Daoy (cell line): ENCODE measurements at places on chromosomes 2 and 18.

DNA sequence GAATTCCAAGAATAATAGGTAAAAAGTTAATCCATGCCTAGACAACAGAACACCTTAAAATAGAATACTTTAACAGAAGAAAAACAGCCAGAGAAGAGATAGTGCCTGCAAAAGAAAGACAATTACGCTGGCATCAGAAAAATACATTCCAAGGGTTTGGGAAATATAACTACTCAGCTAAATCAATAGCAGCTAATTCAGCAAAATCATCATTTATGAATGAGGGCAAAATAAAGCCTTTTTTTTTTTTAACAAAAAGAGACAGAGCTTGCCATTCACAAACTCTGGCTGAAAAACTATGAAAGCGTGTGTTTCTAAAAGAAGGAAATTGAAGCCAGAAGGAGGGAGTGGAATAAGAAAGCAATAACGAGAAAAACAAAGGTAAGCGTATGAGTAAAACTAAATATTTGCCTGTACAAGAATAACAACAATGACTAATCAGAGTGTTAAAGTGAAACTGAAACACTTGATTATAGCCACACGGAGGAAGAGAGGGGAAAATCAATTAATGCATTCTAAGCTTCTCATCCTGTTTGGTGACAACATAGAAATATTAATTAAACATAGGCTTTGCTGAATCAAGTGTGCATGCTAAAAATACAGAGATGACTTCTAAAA, 90.2 kb downstream of the EHD3 start:
- DNase-seq: no peak

DNA sequence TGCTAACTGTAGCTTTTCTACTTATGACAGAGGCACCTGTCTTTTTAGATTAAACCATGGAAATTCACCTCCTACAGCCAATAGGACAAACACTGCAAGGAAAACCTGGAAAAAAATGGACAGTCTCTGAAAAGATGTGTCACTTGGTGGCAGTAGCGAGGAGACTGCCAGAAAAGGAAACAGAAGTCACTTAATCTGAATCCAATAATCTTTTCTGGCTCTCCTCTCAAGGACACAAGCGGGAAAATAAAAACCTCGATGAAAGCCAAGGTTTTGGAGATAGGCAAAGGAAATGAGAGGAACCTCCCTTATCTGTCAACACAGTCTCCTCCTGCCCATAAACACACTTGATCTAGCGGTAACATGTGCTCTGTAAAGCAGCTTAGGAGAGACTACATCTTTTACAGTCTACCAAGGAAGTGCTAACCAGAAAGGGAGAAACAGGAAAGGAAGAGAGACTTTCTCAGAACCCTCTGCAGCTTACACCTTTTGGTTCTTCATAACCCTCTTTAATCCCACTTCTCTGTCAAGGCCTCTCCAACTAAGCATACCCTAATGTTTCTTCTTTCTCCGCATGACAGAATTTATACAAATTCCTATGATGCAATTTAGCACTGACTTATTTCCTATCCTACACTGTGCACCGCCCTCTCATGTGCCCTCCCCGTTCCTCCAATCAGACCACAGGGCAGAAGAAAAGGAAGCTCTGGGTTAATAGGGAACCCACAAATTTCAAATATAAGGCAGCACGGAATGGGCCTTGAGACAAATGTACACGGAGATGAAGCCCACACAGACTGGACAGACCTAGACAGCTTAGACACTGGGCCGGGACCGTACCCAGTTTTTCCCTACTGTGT, 52.8 kb downstream of the CLASP1 start:
- DNase-seq: peak; percentile 30

GRCh38 chr2:186031229-186031628, 292.6 kb downstream of the FSIP2 start:
- no peak for DNase-seq

- DNase-seq: peak; percentile 36
Measured at GRCh38 chr2:45627911-45628310, 16.8 kb upstream of the SRBD1 start.

DNA sequence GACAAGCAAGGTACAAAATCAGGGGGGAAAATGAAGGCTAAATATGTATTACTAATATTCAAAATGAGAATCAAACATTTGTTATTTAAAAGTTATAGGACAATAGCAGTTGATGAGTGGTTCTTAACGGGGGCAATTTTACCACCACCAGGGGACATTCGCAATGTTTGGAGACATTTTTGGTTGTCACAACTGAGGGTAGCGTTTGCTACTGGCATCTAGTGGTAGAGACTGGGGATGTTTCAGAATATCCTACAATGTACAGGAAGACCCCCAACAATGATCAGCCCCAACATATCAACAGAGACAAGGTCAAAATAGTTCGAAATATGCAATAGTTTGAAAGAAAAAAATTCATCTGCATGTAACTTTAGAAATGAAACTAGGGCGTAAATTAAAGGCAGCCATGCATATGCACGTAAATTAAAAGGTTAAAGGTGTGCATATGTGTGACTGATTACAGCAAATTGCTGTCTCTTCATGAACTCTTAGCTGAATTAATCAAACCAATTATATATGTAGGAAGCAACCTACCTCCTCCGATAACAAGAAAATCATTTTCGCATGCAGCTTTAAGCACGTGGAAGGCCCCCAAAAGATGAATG, 61.2 kb upstream of the CUL3 start:
- peak; percentile 15 for DNase-seq

DNA sequence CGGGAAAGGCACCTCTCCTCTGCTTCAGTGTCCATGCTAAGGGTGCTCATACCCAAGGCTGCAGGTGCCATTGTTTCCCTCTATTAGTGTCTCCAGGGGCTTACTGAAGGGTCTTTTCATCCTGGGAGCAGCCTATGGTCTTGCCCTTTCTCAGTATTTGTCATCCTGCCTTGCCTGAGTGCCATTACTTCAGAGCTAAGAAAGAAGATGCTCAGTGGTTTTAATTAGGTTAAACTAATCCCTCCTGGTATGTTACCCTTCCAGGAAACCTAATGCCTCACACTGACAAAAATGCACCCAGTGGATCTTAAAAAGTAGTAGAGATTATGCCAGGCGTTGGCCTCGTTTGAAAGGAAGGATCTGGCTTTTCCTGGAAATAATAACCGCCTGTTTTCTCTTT, 151.4 kb downstream of the LRRTM1 start:
- DNase-seq: no peak

GRCh38 chr2:235194836-235195235, 243.0 kb downstream of the SH3BP4 start:
- no peak for DNase-seq

GRCh38 chr2:138107288-138107687, 143.0 kb downstream of the HNMT start:
- DNase-seq: peak; percentile 13

GRCh38 chr2:42110641-42111322, 58.4 kb upstream of the EML4 start:
- DNase-seq: no peak

GRCh38 chr2:218839430-218839829, 7.8 kb upstream of the PRKAG3 start:
- no peak for DNase-seq

GRCh38 chr2:147855316-147855715, 10.5 kb downstream of the ACVR2A start:
- DNase-seq: no peak

DNA sequence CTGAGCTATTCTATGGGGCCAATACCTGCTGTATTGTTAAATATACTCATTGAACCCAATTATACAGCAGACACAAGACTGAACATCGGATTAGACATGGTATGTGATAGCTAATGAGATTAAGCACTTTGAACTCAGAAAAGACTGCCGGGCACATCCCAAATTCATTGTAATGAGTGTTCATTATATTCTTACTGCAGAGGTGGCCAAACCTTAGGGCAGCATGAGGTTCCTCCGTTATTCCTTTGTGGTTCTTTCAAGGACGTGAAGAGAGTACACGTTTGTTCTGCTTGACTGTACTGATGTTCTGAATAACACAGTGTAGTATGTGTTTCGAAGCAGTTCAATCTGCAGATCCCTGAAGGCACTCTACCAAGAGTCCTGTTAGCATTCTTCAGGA, 78.4 kb downstream of the KIF5C start:
- DNase-seq: no peak

- DNase-seq: no peak
Measured at GRCh38 chr18:68104036-68104435, 587.5 kb upstream of the DSEL start.

DNA sequence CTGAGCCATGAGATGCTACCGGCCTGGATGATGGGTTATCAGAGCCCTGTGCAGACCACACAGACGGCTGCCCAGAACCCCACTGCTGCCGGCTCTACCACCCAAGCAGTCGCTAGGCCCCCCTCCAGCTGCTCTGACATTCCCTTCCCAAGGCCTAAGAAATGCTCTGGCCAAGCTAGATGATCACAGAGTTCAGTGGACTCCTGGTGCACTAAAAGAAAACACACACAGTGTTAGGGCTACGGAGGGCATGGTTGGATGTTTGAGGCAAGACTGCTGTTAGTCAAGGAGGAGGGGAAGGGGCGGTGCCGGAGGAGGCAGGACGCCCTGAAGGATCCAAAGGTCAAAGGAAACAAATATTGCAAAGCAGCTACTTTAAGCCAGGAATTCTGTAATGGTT, 174.5 kb downstream of the MYCN start:
- no peak for DNase-seq

DNA sequence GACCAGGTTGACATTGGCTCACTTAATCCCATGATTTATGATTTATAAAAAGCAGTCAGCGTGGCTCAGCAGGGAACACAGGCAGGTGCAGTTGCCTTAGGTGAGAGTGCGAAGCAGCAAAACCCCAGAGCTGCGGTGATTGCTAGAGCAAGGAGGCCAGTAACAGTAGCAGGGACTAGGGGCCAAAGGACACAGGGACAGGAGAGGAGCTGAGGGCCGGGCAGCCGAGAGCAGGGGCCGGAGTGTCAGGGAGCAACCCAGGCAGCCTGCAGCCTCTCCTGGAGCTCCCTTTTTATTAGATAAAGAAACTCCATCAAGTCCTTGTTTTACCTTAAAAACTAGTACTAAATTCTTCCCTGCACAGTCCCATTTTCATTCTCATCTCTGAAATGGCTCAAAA, 4.3 kb downstream of the MC2R start:
- DNase-seq: no peak

- DNase-seq: no peak
Measured at GRCh38 chr2:24586955-24587354, 95.9 kb downstream of the NCOA1 start.

DNA sequence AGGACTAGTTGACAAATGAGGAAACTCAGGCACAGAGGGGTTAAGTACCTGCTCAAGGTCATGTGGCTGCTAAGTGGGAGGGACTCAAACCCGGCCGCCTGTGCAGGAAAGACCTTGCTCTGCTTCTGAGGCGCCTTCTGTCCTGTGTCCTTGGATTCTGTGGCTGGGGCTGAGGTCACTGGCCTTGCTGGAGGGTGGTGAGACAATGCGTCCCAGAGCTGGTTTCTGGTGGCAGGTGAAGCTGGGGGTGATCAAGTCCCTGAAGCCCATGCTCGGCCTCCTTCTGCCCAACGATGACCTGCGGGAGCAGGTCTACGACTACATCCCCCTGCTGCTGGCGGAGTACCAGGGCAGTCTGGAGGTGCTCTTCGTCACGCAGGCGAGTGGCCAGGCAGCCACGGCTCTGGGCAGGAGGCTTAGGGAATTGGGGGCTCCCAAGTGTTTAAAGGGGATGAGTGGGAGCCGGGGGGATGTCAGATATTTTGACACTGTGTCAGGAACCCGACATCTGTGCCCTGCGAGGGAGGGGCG, 16.1 kb downstream of the MROH2A start:
- no peak for DNase-seq

- DNase-seq: no peak
Measured at GRCh38 chr2:207472343-207473048, 57.3 kb upstream of the CREB1 start.

GRCh38 chr2:15971351-15971750, 31.0 kb downstream of the MYCN start:
- no peak for DNase-seq

- DNase-seq: peak; percentile 34
Measured at GRCh38 chr2:36672199-36672598, 24.3 kb upstream of the VIT start.

DNA sequence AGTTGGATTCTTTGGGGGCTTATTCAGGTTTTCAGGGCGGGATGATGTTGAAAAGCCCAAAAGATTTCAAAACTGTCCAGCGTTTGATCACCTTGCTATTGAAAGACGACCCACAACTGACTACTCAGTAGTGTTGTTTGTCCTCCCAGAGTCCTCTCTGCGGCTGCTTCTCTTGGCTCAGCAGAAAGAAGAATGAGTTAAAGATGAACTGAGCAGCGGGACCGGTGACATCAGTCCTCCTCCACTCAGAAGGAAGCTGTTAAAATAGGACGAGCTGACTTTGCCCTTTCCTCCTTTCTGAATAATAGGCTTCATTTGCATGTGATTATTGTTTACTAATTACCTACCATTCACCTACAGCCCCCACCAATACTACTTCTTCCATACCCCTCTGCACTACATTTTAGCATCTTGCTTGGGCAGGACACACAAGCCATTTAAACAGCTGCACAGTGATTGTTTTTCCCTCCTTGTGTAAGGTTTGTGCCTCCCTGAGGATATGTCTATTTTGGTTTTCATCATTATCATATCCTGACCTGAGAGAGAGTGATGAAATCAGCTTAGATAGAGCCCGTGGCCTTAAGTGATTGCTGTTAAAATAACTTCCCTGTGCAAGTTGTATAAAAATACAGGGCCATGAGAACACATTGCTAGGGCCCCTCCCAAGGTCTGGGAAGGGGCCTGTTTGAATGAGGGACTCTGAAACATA, 261.8 kb downstream of the FHOD3 start:
- no peak for DNase-seq

DNA sequence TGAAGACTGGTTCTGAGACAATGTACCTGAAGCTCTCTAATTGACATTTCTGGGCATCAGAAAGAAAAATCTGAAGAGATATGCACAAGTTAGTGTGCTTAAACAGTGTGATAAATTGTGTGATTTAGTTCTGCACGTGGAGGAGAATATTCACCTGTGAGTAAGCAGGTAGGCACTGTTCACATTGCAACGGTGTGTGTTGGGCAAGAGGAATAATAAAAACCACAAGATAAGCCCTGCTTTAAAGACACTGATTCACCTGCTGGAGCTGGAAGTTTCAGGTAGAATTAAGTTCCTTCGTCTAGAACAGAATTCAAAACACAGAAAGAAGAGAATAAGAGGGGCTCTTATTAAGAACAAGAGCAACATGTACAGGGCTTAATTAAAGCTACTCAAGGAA, 864.3 kb upstream of the SOX11 start:
- DNase-seq: no peak

GRCh38 chr2:134663451-134664450, 55.0 kb downstream of the TMEM163 start:
- no peak for DNase-seq

- peak; percentile 25 for DNase-seq
Measured at GRCh38 chr18:23032030-23032582, 99.0 kb downstream of the RBBP8 start.

DNA sequence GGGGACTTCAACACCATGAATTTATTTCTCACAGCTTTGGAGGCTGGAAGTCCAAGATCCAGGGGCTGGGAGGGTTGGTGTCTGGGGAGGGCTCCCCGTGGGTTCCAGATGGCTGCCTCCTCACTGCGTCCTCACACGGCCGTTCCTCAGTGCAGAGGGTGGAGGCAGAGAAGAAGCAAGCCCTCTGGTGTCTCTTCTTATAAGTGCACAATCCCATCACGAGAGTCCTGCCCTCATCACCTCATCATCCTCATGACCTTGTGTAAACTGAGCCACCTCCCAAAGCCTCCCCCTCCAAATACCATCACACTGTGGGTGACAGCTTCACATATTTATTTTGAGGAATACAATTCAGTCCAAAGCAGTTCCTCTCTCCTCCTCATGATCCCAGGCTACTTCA, 26.3 kb downstream of the TMEM163 start:
- no peak for DNase-seq

- peak; percentile 85 for DNase-seq
Measured at GRCh38 chr2:39632876-39633275, 32.8 kb upstream of the TMEM178A start.
